Suppressor macrophage (primary cell): ENCODE measurements at places on chromosomes 7 and 10.

GRCh38 chr10:4319870-4320367 lies 506.1 kb upstream of the AKR1E2 start:
- DNase-seq: no peak

- no peak for DNase-seq
Measured at GRCh38 chr10:105952153-105952552, 1212.4 kb downstream of the SORCS1 start.

DNA sequence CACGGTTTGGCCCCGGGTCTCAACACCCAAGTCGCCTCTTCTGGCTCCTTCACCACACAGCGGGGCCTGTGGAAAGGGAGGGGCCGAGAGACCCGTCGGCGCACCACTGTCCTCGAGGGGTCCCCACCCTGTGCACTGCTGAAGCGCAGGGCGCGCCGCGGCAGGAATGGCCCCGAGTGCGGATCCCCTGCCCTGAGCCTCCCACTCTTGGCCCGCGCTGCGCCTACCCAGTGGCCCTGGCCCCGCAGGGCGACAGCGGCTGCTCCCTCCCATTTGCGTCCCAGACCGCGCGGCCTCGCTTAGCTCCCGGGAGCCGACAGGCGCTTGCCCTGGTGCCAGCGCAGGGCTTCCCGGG lies 2.1 kb upstream of the SFMBT2 start:
- DNase-seq: peak; percentile 35

DNA sequence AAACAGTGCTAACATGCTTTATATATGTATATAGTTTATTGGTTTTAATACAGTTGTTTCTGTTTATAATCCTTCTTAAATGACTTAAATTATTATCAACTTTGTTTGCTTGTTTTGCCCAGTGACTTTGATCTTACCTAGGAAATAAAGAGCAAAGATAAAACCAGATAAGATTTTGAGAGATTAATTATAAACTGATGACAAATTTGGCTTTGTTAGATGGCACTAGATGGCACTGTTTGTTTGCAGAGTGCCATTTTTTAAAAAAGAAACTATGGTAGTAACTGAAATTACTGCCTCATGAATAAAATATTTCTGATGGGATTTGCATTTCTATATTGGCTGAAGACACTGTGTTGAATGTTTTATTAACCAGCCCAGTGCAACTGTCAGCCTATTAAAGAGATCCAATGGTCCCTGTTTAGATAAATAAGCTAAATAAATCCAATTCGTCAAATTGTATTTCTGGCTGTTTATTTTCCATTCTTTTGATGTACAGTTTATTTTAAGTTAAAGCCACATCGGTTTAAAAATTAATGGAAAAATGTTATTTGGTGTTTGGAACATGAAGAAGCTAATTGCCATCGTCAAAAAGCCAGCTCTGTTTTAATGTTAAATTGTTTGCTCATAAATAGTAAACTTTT lies 28.7 kb downstream of the VTI1A start:
- no peak for DNase-seq

DNA sequence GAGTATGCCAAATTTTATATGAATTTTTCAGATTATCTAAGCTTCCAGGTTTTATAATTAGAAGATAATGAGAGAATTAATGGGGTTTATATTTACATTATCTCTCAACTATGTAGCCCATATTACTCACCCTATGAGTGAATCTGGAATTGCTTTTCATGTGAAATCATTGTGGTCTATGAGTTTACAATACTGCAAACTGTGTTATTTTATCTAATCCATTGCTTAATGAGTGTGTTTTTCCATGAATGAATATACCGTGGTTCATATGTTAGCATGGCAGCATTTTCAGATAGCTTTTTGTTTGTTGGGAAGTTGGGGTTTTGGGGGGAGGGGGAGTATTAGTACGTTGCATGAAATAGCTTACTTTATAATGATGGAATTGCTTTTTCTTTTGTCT lies 44.5 kb downstream of the FGFBP3 start:
- DNase-seq: no peak

DNA sequence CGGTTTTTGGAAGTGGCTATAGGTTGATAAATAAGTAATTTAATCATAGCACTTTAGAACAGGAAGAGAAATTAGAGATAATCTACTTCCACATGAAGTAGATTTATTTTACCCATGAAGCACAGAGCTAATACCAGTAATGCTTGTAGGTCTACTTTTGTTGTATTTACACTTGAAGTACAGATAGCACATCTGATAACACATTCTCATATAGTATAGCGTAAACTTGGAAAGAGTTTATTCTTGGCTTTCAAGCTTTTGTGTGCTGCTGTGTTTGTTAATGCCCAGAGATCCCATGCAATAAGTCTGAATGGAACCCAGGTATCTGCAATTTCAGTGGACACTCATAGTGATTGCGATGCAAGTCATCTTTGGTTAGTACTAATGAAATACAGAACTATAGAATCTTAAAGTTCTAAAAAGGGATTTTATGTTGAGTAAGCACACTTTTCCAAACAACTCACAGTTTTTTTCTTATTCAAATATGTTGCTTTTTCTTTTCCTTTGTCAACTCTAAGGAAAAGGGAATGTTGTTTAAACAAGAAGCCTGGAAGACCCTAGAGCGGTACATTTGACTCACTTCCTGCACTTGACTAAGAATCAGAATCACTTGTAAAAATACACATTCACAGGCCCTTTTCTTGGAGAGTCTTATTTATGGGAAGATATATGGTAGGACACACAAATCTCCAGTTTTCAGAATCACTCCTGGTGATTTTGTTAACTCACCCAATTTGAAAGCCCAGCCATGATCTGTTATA lies 105.8 kb downstream of the GNAI1 start:
- no peak for DNase-seq
